ENCODE measurements at places on chromosomes 11 and 22.
A peak's percentile ranks its signal among the peaks of the same experiment; 100 is the strongest.

GRCh38 chr11:106670069-106670468, 348.2 kb downstream of the GUCY1A2 start:
- no peak for DNase-seq

- no peak for DNase-seq
Observed at GRCh38 chr11:93997741-93998140, 23.4 kb upstream of the HEPHL1 start.

DNA sequence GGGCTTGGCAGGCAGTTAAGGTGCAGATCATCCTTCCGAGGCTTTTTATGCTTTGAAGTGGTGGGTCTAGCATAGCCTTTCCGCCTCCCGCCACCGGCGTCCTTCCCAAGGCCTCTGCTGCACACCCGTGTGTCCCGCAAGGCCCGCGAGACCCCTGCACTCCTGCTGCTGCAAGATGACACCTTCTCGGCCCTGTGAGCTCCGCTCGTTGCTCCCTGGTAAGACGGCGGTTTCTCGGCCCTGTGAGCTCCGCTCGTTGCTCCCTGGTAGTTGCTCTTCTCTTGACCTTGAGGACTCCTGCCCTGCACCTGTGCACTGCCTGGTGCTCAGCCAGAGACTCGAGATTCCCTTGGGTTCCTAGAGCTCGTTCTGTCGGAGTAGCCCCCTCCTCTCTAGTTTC, 17.9 kb upstream of the TRMU start:
- DNase-seq, result no peak

GRCh38 chr22:29308791-29309262, 2.4 kb downstream of the GAS2L1 start:
- DNase-seq, result no peak

DNA sequence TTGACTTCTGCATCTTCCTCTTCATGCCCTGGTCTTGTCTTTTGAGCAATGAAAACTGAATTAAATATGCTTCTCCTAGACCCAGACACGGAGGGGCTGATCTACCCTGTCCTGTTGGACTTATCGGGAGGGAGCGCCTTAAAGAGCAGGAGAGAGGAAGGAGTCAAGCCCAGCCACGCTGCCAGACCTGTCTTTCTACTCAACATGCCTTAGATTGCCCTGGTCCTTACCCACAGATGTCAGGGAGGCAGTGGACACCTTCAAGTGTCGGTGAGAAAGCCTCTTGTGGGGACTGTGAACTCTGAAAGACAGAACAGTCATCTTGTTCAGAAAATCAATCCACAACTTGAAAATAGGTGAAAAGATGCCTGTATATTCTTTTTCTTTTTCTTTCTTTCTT, 61.8 kb downstream of the IRAG1 start:
- no peak for DNase-seq

DNA sequence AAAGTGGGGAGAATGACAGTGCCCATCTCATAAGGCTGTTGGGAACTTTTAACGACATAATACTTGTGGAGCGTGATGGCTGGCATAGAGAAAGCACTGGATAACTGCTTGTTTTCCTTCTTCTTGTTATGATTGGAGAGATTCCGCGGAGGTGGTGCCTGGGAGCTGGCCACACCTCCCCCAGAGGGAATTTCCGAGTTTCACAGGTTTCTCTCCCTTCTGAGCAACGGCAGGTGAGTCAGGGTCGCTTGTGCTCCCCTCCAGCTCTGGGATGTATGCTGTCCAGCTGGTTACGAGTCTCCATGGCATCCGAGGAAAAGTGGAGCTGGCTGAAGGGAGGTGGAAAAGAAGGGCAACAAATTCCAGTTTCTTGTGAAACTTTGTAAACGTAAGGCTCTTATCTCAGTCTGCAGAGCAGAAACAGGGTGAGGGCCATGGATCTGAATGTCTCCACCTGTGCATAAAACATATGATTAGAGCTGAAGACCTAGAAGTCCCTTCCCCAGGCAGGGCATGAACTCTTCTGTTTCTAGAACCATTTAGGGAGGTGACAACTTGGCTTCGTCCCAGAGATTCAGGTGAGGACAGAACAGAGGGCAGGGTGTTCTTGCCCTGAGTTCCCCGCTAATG, 10.0 kb upstream of the PLET1 start:
- no peak for DNase-seq

GRCh38 chr11:128516886-128517285, 70.5 kb downstream of the ETS1 start:
- no peak for DNase-seq

GRCh38 chr11:91730620-91731019, 494.0 kb upstream of the FAT3 start:
- no peak for DNase-seq

DNA sequence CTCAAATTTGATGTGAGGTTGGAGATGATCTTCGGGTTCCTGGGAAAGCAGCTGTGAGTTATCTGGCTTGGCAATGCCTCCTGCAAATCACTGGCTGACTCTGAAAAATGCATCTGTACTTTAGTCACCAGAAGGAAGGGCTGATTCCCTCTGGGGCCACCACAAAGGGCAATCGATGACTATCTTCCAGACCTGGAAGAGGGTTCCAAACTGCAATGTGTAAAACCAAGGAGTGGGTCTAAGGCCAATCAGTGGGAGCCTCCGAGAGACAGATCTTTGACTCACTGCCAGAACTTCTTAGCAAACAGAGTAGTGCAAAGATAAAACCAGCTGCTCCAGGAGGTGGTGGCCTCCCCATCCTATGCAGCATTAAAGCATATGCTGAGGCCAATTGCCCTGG, 29.1 kb upstream of the PAK1 start:
- no peak for DNase-seq

- no peak for DNase-seq
Observed at GRCh38 chr22:43201486-43202219, 14.7 kb upstream of the TTLL12 start.

- no peak for DNase-seq
Observed at GRCh38 chr22:36991206-36991605, 28.0 kb downstream of the TST start.

DNA sequence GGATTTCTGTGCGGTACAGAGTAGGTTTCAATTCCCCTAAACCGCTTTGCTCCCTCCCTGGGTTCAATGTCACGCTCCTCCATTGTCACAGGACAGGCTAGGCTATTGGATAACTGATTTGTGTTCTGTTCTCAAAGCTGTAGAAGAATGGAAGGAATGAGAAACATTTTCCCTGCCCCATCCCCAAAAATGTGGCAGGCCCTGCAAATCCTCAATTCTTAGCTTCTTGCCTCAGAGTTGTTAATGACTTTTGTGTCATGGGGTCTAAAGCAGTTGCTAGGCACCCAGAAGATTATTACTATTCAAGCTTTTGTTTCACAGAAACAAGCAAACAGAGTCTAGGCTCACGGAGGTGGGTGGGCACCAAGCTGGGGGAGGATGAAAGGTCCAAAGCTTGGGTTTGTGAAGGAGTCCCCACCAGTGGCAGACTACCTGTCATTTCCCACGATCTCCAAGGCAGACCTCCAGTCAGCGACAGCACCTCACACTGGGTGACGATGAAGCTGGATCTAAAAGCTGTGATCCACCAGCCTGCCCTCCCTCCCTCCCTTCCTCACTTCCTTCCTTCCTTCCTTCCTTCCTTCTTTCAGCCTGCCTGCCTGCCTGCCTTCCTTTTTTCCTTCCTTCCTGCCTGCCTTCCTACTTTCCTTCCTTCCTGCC, 1080.2 kb downstream of the OPCML start:
- no peak for DNase-seq

- DNase-seq, result no peak
Observed at GRCh38 chr11:85945296-85945695, 90.1 kb downstream of the CCDC83 start.

- DNase-seq, result no peak
Observed at GRCh38 chr11:125271483-125272091, 107.0 kb downstream of the PKNOX2 start.

GRCh38 chr22:47616396-47617020, 854.1 kb downstream of the TBC1D22A start:
- DNase-seq, result no peak

- DNase-seq, result no peak
Observed at GRCh38 chr22:27134315-27134701, 476.9 kb downstream of the MIAT start.

DNA sequence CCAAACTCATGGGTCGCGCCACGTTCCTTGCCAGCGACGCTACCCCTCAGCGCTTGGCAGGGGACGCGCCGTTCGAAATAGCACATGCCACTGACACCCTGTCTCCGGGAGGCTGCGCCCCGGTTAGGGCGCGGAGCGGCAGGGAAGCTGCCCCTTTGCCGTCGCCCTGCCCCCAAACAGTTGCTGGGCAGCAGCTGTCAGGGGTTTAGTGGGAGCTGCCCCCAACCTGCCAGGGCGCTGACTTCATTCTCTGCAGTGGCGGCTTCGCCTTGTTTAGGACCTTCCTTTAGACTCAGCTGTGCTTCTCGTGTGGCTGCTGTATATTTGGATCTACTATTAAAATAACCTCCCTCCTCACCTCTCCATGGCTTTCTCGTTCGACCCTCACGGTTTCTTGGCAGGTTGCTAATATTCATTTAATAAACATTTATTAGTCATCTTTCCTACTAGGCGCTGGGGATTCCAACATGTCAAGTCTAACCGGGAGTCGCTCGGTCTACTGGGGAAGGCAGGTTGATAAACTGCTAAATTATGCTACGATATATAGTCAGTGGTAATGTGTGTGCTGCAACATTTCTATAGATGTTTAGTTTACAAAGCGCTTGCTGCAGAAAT, 782 bp downstream of the TMEM109 start:
- DNase-seq, result no peak

- no peak for DNase-seq
Observed at GRCh38 chr11:117180661-117181585, 2.4 kb downstream of the SIDT2 start.

DNA sequence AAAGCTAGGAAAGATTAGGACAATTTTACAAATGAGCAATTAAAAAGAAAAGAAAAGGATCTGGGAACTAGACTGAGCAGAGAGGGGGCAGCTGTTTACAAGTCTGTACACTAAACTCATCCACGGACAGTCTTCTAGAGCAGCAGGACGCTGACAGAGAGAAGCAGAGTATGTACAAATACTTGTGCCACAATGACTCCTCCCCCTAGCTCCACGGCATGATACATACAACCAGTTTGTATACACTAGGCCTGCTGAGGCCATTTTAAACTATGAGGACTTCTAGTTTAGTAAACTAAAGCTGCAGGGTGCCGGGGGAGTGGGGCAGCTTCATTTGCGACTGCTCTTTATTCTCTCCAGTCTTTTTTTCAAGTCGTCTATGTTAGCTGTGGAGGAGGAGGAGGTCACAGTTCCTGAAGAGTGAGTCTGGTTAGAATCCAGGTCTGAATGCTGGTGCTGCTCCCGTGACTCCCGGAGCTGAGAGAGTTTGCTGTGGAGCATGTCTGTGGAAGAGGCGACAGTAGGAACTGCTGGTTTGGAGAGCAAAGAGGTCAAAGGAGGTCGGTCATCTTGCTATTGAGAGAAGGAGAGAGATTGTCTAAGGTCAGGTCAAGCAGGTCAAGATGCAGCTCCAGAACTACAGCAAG, 24.8 kb downstream of the F2 start:
- no peak for DNase-seq

GRCh38 chr11:3341298-3341697, 37.6 kb downstream of the ZNF195 start:
- peak; percentile 15 for DNase-seq

DNA sequence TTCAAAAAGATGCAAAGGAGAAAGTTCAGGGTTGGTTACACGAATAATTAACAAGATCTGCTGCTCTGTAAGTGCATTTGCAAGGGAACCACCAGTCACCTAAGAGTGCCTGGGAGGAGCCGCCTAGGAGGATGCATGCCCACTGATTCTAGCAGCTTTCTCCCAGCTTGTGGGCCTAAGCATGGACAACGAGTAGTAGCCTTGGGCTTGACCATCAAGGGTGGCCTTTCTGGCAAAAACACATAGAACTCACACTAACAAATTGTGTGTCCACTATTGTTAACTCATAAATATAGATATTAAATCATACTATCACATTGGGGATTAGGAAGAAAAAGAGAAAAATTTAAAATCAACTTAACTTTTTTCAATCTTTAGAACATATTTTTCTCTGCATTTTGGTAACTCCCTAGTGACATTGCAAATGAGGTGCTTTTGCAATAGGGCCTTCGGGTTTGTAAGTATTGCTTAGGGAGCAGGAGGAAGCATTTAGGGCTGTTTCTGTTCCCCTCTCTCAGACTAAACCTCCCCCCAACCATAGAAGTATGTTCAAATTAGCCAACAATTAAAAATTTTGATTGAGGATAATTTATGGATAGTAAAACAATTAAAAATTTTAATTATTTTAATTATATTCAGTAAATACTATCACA, 57.3 kb upstream of the CEP295 start:
- no peak for DNase-seq

- DNase-seq, result no peak
Observed at GRCh38 chr11:76703707-76704106, 33.2 kb upstream of the LRRC32 start.

GRCh38 chr11:36501236-36501635, 8.8 kb downstream of the TRAF6 start:
- DNase-seq, result no peak

GRCh38 chr22:37289156-37289735, 6.9 kb downstream of the CYTH4 start:
- no peak for DNase-seq

GRCh38 chr22:40324468-40325305, 21.6 kb upstream of the ADSL start:
- no peak for DNase-seq

DNA sequence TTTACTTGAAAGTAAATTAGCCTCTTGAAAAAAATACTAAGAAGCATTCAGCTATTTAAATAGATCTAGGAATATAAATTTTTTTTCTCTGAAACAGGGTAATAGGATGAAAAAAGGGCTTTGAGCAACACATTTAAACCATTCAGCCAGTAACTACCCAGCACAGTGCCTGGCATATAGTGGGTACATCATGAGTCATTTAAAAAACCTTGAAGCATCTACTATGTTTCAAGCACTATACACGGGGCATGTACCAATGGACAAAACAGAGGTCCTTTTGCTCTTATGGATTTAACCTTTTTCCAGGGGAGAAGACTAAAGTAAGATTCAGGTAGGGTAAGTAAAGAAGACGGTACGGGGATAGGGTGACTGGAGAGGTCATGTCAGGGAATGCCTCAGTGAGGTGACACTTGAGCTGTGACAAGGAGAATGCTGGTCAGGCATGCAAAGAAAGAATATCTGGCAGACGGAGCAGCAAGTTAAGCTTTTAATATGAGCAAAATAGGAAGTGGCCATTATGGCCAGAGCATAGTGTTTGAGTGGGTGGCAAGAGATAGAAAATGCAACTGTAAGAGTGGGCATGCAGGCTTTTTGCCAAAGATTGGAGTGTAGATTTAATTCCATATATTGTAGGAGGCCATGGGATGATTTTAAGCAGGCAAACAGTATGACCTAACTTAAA, 101.1 kb downstream of the HIPK3 start:
- DNase-seq, result no peak

All from stimulated activated CD8-positive, alpha-beta memory T cell treated with anti-CD3 and anti-CD28 coated beads, Interleukin-4, amount 100 ng/mL, for 4 hours (primary cell).